Breast epithelium (tissue), 4 donors: ENCODE measurements at places on chromosomes 16 and 17. TPM values are rescaled to one million over a fixed set of nuclear protein-coding genes. Genes with fewer than 3 reads are reported as not detected.

MMP2 gene
- 113 TPM for total RNA-seq

DHX38 gene
- total RNA-seq, result 60.6 TPM

TP53TG3C gene
- not detected for total RNA-seq

TSPAN10 gene
- 3.5 TPM for total RNA-seq

GRCh38 chr17:1036171-1036844, 39.4 kb downstream of the TIMM22 start:
- no peaks in the 10 kb centered on the region for H3K27me3 ChIP-seq
- no peak for DNase-seq
- no peaks in the 10 kb centered on the region for H3K36me3 ChIP-seq
- peaks cover 18% of the 10 kb centered on the region for H3K4me1 ChIP-seq
- H3K27ac ChIP-seq, result no peak overlapping the region

GRCh38 chr17:59503500-59503899, 61.9 kb upstream of the DHX40 start:
- no peak overlapping the region for H3K27ac ChIP-seq
- DNase-seq, result no peak

DNA sequence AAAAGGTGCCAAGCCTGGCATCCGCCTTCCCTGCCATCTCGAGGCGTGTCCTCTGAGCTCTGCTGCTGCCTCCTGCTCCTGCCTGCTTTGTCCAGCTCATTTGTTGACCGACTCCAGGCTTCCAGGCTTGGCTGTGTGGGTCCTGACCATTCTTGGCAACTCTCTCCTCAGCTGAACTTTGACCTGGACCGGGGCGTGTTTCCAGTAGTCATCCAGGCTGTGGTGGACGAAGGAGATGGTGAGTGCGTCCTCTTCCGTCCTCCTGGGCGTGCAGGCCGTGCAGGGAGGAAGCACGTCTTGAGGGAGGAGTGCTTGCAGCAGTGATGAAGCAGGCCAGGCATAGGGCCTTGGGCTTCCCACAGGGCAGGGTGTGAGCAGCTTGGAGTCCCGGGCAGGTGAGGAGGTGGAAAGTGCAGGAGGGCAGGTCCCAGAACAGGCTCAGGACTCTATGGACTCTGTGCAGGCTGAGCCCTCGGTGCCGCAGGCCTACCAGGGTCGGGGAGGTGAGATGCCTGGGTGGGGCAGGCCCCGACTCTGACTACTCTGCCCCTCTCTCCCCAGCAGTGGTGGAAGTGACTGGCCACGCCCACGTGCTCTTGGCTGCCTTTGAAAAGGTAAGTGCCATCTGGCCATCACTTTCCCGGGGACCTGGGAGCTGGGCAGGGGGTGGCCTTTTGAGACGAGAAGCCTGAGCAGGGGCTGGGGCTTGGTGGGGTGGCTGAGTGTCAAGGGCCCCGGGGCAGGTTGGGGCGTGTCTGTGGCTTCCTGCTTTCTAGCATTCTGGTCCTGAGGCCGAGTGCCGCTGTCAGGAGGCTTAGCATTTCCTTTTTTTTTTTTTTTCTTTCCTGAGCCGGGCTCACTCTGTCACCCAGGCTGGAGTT, 28.6 kb upstream of the NUDT16L1 start:
- no peaks in the 10 kb centered on the region for H3K36me3 ChIP-seq
- DNase-seq, result no peak

- H3K36me3 ChIP-seq, result no peaks in the 10 kb centered on the region
- H3K27ac ChIP-seq, result no peak overlapping the region
- DNase-seq, result no peak
- no peaks in the 10 kb centered on the region for H3K27me3 ChIP-seq
- no peak overlapping the region for H3K4me3 ChIP-seq
Observed at GRCh38 chr17:52673791-52674190, 515.3 kb upstream of the CA10 start.

DNA sequence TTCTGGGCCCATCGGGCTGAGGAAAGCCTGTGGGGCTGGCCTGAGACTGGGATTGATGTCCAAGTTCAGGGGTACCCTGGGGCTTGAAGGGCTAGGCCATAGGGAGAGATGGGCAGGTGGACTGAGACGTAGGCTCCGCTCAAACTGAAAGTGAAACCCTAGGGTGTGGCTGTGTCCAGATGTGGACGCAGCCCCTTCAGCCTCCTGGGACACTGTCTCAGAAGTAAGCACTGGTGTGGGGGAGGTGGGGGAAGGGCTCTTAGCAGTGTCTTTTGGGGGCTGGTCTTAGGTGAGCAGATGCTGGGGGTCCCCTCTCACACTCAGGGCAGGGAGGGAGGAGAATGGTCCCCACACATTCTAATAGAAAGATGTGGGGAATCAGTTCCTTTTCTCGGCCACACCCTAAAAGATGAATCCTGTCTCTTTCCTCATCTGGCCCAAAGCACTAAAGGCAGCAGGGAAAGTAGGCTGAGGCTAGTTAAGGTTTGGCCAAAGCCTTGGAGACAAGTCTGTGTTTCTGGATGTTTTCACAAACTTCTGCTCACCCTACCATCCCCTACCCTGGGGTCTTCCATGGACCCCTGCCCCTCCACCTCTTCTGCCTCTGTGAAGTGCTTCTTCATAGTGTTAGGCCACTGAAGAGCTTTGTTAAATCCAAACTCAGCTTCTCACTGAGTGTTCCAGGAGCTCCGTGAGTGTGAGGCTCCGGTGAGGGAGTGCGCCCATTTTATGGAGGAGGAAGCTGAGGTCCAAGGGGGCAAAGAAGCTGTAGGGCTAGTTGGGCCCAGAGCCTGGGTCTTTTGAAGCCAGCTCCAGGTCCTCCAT, 5.6 kb downstream of the FMNL1 start:
- H3K27me3 ChIP-seq, result no peaks in the 10 kb centered on the region
- H3K4me1 ChIP-seq, result peaks cover 4% of the 10 kb centered on the region
- peak overlapping the region; percentile 57 for H3K4me3 ChIP-seq
- H3K27ac ChIP-seq, result peak overlapping the region; percentile 81
- no peaks in the 10 kb centered on the region for H3K36me3 ChIP-seq
